Activated CD4-positive, CD25-positive, alpha-beta regulatory T cell treated with anti-CD3 and anti-CD28 coated beads, Interleukin-2, amount 50 U/mL, for 16 hours (primary cell): ENCODE measurements at places on chromosomes 6 and 20.

- no peak for DNase-seq
These were observed 39.2 kb downstream of the SAMD3 start for GRCh38 chr6:130183271-130184222.

DNA sequence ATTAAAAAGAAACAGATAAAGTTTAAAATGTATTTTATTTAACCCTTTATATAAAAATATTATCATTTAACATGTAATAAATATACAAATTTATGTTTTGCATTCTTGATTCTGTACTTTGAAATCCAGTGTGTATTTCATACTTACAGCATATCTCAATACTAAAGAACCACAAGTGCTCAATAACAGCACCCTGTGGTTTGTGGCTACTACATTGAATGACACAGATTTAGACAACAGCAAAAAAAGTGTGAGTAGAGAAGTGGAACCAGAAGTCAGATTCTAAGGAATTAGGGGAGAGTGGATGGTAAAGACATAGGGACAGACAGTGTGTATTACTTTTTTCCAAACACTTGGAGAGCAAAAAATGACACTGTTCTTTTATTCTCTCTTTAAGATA, 524.5 kb downstream of the BMP2 start:
- DNase-seq, result no peak

DNA sequence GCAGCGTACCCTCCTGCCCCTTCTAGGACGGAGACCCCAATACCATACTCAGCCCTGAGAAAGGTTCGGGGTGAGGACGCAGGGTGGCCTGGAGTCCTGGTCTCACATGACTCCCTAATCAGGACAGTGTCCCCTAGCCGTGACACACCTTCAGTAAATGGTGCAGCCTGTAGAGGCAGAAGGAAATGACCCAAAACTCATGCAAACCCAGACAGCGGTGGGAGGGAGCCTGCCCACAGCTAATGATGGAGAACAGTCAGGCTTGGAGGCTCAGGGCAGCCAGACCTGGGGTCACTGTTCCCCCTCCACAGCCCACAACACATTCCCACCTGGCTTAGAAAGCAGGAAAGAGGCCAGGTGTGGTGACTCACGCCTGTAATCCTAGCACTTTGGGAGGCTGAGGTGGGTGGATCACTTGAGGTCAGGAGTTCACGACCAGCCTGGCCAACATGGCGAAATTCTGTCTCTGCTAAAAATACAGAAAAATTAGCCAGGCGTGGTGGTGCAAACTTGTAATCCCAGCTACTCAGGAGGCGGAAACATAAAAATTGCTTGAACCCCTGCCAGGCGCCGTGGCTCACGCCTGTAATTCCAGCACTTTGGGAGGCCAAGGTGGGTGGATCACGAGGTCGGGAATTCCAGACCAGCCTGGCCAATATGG, 8.8 kb upstream of the HMGA1 start:
- DNase-seq, result no peak

- no peak for DNase-seq
These were observed 12.6 kb upstream of the DEFB113 start for GRCh38 chr6:49982046-49982445.

- DNase-seq, result no peak
These were observed 91.7 kb downstream of the ERMARD start for GRCh38 chr6:169843110-169843509.

GRCh38 chr6:19692506-19693298, 144.5 kb upstream of the ID4 start:
- no peak for DNase-seq

DNA sequence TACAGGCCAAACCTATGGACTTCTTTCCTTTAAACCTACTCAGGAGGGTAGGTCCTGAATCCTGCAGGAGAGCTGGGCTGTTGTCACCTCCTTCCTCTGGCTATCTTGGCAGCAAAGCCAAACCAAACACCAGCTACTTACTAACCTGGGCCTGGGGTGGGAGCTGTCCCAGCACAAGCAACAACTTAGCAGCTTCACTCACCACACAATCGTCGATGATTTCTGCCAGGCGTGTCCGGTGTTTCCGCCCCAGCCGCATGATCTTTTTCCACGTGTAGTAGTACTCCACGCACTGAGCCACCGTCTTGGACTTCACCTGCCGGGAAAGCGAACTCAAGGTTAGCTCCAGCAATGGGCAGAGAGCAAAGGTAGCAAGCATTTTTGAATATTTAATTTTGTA, 25.4 kb upstream of the MRPS10 start:
- no peak for DNase-seq

GRCh38 chr20:60512443-60512842, 554.2 kb downstream of the CDH26 start:
- DNase-seq, result no peak

DNA sequence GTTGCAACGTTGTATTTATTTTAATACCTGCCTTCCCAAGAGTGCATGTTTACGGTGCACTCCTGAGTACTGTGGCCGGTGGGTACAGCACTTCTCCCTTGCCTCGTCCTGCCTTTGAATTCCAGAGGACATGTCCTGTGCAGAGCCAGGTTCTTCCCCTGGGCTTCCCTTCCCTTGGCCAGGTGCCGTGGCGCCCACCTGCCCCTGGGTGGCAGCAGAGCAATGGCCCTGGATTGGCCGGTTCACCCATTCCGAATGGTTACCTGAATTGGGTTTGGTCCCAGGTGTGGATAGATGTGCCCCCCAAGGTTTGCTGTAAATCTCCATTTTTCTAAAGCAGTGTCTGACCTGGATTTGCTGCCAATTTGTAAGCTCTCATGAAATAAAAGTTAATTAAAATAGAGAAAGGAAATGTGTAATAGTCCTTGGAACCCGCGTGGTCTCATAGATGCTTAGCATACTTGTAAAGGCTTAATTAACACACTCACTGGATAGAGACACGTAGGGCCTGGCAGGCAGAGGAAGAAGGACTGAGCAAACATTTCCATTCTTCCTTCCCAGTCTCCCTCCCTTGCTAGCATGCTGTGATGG, 40.6 kb downstream of the DTD1 start:
- no peak for DNase-seq

- DNase-seq, result no peak
These were observed 29.9 kb downstream of the PLN start for GRCh38 chr6:118577972-118578371.

DNA sequence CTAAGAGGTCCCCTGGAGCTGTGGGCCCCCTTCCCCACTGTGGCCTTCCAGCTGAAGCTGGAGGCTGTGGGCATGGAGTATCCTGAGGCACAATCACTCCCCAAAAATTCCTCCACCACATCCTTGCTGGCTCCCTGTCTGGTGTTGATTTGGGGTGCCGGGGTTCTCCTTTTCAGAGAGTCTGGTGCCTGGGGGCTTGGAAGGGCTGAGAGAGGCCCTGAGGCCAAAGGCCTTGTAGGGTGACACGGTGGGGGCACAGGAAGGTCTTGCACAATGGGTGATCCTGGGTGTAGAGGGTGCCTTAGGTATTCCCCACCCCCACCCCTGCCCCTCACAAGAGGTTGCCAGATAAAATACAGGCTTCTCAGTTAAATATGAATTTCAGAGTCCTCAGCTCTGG, 33.2 kb upstream of the VEGFA start:
- no peak for DNase-seq

DNA sequence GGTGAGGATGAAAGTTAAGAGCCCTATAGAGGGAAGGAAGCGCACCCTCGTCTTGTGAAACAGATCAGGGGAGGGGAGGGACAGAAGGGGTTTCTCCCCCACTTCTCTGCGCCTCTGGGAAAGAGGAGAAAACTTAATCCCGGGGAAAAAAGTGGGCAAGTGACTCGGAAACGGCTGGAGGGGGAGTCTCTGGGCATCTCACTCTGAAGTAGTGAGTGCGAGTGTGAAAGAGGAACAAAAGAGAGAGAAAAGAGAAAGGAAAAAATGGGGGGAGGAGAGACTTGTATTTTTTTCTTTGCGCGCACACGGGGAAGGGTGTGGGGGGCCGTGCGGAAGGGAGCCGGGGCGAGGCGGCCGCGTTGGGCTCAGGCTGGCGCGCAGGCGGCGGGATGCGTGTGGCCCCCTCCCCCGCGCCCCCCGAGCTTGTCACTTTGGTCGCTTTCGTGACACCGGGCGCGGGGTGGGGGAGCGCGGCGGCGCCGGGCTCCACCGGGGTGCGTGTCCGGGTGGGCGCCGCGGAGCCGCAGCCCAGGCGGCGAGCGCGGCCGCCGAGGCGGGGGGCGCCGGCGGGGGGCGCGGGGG, 454 bp downstream of the L3MBTL3 start:
- no peak for DNase-seq

- DNase-seq, result no peak
These were observed 120.8 kb downstream of the AGPAT4 start for GRCh38 chr6:161152907-161153662.

DNA sequence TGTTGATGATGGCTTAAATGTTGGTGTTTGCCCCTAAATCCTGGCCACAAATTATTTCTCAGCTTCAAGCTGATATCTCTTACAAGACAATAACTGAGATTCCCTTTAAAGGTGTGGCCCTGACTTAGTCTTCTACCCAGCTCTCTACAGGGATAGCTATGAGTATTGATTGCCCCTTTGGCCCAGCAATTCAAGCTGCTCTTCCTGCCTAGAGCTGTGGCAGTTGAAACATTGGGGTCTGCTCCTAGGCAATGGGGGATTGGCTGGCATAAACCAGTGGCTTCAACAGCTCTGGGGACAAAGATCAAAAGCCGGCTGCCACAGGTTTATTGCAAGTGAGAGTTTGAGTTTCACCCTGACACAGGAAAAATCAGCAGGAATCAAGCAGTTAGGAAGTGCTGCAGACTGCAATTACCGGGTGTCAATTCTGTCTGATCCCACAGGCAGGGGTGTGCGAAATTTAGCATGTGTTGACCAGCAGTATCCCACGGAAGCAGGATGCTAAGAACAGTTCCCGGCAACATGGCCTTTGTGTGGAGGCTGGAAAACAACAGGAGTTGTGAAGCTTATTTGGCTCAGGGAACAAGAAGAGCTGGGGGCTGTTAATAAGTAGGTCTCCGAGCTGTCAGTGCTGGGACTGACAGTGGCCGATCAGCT, 66.2 kb upstream of the IYD start:
- DNase-seq, result no peak

DNA sequence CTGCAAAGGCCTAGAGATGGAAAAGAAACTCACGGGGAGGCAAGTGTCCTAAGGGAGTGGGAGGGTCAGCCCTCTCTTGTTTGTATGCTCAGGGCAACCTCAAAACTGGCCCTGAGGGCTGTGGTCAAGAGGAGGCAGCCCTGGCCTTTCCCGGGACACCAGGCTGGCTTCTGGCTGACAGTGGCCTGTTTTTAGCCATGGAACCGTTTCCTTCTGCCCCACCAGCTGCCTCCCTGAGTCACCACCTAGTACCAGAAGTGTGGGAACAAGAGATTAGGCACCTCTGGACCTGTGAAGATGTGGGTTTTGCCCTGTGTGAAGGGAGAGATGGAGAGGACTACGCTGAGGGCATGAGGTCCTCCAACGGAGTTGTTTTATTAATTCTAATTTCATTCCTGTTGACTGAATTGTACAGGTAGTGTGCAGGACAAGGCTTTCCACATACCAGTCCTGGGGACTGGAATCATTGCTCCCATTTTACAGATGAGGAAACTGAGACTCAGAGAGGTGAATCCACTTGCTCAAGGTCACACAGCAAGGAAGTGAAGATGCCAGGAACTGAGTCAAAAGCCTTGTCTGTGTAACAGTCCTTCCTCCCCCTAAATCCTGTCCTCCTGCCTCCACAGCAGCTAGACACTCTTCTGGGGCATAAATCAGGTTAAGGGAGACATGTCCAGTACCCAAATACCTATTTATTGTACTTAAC, 5.5 kb downstream of the FOXS1 start:
- DNase-seq, result no peak

- DNase-seq, result no peak
These were observed 696.7 kb upstream of the MARCKS start for GRCh38 chr6:113160306-113161017.

- no peak for DNase-seq
These were observed 280.5 kb downstream of the ADGRB3 start for GRCh38 chr6:68915586-68915985.

DNA sequence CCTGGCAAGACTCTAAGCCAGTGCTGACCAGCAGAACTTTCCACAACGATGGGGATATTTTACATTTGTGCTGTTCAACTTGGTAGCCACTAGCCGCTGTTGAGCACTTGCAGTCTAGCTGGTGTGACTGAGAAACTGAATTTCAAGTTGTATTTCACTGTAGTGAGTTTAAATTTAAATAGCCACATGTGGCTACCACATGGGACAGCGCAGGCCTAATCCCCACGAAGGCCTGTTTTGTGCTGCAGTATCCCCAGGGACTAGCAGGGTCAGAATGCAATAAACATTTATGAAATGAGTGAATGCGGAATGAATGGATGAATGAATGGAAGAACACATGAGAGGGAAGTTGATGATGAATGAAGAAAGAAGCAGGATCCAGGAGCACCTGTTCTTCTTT, 115.8 kb downstream of the TRERF1 start:
- DNase-seq, result no peak

- DNase-seq, result no peak
These were observed 166.3 kb upstream of the SULF2 start for GRCh38 chr20:47951521-47951971.

DNA sequence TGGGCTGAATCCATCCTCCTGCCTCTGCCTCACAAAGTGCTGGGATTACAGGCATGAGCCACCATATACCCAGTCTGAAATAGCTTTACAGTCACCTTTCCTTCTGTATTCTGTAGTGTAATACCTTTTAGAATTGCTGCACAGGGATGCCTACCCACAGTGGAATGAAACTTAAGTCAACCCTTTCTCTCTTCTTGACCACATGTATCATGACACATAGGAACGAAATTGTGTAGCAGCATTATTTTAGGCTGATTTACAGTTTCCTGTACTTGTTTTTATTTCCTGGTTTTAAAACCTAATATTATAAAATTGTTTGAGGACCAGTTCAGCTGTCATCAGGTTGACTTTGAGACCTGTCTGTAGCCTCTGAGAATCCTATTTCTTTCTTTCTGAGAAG, 297.8 kb downstream of the ZFAND3 start:
- DNase-seq, result no peak

- DNase-seq, result no peak
These were observed 725 bp downstream of the BTBD3 start for GRCh38 chr20:11918391-11918845.

DNA sequence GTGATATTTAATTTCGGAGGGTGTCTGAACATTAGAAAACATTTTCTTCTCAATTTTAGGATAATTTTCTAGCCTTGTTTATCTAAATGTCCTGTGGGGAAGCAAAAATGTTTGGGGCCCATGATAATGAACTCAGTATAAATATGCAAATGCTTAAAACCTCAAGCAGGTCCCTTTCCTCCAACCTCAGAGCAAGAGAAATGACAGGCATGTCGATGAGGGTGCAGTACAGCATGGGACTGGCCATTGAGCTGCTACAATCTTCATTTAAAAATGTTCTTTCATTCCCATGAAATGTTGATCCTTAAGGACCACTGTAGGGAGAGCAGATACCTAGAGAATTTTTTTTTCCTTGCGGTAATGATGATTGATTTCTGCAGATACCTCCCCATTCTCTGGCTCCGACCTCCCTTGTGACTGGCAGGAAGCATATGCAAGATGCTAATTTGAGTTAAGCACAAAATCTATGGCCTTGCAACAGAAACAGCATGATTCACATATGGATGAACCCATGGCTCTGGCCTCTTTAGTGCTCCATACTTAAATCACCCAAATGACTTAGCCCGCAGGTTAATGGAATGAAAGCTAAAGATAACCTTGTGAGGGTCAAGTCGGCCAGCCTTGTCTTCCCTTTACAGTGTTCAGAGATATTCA, 243.3 kb downstream of the SOX4 start:
- DNase-seq, result no peak
